ENCODE measurements at places on chromosomes 3 and 15.

DNA sequence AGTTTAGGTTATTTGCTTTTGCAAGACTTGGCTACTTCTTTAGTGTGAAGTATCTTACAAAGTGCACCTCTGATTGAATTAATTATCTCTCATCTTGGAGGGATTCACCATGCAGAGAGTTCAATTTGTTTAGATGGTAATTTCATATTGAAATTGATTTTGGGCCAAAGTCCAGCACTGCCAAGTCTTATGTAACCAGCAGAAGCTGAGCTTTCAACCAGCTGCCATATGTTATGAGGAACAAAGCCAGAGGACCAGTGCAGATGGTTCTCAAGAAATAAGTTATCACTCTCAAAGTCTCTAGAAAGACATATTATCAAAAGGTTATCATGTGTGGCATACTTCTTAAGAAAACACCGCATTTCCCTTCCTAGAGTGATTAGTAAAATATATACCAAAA lies 29.0 kb downstream of the ABHD6 start:
- no peak for DNase-seq

DNA sequence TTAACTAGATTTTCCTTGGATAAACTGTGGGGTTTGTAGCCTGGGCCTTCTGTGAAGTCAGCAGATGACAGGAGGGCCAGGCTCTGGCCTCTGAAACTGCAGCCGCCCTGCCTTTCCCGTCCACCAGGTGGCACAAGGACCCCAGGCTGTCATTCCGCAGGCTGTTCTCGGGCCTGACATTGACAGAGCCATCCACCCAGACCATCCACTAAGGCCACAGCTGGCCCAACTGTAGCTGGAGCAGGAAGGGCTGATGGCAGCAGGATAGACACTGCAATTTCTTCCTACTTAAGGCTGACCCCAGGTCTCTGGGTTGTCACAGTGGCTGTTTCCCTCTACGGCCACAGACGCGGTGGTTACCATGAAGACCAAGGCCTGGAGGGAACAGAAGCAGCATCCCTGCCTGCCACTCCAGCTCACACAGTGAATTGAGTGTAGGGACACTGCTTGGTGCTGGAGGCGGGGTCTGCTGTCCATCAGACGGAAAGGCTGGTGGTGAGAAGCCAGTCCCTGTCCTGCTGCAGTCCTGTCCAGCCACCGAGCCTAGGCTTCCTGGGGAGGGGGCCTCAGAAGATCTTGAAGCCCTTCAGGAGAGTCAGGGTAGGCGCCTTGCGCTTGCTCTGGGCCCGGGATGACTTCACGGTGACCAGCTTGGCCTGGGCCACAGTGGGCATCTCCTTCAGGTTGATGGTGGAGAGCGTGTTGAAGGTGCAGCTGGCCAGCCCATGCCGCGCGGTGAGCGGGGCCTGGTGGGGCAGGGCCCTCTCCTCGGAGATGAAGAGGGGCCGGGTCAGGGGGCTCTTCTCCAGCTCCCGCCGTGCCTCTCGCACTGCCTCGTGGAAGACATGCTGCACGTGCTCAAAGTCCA lies 9.4 kb downstream of the SLC51B start:
- DNase-seq: no peak

DNA sequence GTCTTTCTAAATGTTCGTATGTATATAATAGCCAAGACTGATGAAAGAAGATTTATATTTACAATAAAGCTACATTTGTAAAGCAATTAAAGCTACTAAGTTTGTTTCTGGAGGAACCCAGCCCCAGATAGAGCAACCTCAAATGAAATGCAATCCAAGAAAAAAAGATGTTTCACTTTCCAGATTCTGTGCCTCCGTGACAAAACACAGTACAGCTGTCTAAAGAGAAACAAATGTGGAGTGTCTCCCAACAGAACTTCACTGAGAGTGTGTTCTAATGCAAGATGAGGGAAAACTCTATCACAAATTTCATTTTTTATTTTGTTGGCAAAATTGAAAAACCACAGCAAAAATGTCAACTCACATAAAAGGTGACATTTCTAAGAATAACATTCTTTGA lies 317.0 kb downstream of the OCA2 start:
- DNase-seq: no peak

DNA sequence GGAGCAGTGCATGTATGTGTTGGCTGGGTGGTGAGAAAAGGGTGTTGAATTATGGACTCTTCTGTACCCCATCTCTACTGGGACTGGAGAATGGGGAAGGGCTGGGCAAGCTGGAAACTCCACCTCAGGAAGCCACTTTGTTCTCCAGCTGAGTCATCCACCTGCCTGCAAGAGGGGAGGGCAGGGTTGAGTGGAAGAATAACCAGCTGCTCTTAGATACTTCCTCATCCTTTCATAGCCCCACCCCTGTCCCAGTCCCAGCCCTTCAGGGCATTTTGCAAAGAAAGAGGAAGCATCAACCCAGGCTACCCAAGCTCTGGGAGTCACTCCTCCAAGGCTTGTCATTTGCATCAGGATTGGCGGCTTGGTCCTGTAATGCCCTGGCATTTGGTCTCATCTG lies 33.1 kb downstream of the RAB11A start:
- no peak for DNase-seq

DNA sequence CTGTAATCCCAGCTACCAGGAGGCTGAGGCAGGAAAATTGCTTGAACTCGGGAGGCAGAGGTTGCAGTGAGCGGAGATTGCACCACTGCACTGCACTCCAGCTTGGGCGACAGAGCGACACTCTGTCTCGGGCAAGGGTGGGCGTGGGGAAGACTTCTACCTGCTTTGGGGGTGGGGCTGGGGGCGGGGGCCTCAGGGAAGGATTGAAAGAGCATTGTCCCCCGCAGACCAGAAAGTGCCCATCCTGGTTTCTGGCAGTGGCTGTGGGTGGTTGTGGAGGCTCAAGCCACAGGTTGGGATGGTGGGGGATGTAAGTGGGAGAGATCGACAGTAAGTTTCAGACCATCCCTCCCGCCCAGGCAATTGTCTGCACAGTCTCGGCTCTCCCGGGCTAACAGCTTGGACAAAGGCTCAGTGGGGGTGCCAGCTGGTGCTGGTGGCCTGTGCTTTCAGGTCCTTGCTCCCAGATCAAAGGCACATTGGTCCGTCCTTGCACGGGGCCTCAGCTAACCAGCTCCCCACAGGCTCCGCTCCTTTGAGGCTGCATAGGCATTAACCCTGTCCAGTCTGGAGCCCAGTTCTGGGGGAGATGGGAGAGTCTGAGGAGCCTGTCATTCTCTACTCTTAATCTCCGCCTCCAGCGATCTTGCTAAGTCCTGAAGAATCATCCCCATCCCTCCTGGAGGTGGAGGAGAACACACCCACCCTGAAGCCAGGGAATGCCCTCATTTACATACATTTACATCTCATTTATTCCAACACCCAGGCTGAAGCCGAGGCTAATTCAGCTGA lies 8.6 kb downstream of the SCN5A start:
- DNase-seq: no peak

DNA sequence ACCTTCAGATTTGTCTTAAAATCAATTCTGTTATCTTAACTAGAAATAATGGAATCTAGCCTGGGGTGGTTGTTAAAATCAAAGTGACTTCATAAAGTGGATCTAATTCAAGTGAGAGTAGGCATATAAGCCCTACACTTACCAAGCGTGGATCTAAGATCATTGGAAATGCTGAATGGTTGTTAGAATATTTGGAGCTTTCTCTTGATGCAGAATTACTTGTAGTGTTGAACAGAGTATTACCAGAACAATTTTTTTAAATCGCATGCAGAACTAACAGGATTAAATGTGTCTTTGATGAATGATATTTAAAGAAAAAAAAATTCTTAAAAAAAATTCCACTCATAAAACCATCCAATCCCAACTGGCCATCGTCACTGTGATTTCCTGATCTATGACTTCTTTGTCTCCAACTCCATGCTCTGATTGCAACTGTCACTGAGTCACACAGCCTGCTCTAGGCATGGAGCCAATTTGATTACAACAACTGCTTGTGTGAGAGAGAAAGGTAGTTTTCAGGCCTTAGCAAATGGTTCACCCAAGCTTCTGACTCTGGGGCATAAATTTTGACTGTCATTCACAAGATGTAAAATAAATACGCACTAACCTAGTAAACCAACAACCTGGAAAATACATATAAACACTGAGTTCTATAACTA lies 25.9 kb upstream of the SPRED1 start:
- DNase-seq: no peak

DNA sequence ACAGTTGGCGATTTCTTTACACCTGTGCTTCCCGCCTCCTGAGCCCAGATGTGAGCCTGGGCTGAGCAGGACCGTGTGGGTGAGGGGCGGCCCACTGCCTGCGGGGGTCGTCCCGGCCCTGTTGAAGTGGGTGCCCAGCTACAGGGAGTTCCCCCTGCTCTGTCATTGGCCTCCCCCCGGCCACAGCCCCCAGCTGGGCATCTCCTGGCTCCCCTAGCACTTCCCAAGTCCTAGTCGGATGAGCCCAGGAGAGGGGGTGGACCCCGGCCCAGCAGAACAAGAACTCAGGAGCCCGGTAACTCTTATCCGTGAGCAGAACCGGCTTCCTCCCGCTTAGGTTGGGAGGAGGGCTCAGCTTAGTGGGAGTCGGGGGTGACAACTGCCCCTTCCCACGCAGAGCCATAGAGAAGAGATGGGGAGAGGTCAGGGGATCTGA lies 757 bp downstream of the PAQR5 start:
- DNase-seq: no peak

DNA sequence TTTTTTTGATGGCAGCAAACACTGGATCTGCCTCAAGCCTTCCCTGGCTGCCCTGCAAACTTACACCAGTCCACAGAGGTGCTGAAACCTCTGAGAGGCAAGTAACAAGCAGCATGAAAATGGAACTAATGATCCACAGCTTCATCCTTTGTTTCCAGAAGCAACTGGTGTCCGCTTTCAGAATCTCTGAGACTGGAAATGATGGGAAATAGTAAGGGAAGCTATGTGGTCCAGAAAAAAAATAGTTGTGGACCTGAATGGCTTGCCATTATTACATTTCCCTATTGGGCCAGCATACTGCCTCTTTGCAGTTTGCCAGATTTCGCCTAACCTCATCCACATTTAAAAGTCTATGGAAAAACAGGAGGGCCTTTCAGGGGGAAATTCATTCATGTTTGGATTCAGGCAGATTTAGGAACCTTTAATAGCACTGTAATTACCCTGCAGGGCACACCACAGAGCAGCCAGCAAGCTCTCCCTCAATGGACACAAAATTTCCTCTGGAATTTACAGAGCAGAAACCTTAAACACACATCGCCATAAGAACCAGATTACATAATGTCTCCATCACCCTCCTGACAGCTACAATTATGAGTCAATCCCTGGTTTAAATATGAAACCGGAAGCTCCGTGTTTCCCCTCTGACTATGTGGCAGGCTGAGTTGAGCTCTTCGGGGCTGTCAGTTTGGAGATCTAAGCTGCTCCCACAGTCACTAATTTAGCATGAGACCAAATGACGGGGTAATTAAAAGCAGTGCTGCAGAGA lies 134.4 kb downstream of the TMCO5A start:
- DNase-seq: no peak

- DNase-seq: no peak
These were observed 49.5 kb downstream of the FBN1 start for GRCh38 chr15:48595981-48596380.

DNA sequence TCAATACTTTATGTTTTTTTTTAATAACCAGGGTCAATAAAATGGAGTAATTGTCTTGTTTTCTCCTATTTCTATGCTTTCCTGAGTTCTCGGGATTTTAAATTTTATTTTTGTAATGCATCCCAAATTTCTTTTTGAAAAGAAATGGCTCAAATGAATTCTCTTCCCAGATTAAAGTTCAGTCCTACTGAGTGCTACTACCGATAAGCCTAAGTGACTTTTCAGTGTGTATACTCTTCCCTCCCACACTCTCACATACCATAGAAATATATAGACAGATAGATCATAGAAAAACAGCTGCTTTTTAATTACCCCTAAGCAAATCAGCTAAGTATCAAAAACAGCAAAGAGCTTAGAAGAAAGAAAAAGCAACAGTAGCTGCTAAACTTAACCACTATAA lies 1.5 kb downstream of the SERPINI1 start:
- no peak for DNase-seq

DNA sequence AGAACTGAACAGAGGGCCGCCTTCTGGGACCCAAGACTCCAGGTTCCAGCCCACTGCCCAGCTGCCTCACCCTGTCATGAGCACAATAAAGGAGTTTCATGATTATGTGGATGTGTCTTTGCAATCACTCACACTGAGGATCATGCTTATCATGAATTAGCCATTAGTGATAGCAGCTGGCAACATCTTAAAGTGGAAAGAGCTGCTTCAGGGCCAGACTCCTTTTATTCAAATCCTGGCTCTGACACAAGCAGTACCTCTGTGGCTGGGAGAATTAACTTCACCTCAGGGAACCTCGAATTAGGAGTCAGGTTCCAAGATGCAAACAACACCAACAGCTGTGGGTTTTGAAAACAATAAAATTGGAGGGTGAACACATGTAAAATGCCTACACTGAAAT lies 6.6 kb upstream of the SCAP start:
- DNase-seq: no peak

DNA sequence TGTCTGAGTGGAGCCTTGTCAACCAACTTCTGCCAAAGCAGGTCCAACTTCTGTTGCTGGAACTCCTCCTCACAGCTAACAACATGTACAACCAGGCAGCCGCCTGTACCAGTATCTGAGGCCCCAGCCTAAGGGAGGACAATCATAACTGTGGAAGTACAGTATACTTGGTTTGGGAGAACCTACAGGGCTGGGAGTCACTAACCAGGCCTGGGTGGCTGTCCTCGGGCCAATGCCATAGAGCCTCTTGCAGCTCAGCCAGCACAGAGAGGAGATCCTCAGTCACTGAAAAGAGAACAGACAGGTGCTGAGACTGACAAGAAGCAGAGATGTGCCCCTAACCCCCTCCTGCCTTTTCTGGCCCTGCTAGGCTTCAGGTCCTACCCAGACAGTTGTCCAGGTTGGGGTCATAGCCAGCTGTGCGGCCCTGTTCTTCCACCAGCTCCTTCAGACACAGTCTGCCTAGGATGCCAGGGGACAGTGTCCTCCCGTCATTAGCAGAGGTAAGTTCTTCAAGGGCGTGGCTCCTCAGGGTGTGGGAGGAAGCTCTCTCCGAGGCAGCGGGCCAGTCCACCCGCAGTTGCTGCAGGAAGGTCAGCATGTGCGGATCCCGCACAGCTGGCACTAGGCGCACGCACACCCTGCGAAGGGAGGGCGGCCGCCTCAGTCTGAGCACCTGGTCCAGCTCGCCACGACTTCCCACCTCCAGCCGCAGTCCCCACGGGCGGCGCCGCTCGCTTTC lies 980 bp downstream of the DALRD3 start:
- no peak for DNase-seq

DNA sequence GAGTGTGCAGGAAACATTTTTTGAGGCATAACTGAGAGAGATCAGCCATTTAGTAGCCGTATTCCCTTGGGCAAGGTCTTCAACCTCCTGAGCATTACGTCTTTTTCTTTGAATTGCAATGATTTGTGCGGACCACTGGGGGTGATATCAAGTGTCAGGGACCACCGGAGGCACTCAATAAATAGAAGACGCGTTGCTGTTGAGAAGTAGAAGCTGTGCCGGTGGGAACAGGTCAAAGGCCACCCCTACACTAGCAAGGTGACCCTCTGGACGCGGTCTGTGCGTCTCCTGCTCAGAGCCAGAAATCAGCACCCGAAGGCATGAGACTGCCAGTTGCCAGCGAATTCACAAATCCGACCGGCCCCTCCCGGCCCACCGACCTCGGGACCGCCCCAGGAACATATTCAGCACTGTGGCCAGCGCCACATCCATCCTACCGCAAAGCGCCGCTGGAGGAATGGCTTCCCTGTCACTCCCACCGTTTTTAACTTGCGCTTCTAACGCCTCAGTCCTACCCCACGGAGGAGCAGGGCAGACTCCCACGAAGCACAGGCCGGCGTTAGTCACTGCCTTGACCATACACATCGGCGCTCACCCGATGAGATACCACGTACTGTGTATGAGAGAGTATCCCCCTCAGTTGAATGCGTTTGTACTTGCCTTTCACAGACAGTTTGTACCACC lies 1.4 kb upstream of the GHSR start:
- peak; percentile 22 for DNase-seq

Data from NCI-H2029 treated with DMSO at 0.1 percent for 48 hours (cell line).